ENCODE measurements at places on chromosomes 12 and 14. TPM values are rescaled to one million over a fixed set of nuclear protein-coding genes. Genes with fewer than 3 reads are reported as not detected.

DNA sequence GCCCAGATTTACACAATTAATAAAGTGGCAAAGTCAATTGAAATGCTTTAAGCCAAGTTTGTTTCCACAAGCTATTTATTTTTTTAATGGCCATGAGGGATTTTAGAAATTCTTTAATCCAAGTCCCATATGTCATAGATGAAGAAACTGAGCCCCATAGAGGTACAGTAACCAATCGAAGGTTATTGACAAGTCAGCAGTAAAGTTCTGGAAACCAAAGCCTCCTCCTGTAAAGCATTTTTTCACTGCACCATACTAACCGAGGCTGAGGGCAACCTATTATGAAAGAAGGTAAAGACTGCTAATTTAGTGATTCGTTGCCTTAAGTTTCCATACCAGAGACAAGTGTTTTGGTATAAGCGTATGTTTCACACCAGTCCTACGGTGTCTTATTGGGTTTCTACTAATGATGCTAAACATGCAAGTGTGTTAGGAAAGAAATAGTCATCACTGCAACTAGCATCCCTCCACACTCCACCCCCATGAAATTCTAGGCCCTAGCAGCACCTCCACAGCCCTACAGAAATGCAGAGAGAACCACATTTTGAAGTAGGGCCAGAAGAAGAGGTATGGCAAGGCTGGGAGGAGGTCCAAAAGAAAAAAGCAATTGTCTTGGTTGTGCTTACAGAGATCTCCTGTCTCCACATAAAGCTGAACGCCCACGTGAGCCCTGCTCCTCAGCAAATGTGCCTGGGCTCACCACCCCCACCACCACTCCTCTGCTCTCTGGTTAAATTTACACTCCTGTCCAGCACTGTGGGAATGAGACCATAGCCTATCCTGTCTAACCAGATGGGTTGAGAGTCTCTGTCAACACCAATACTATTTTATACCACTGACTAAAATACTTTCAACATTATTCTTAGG lies 271.1 kb upstream of the G2E3 start:
- DNase-seq, result no peak

- no peak for DNase-seq
These were observed 87.9 kb downstream of the ATP23 start for GRCh38 chr12:58029260-58029659.

VASH1 gene
- total RNA-seq, result 10.9 TPM

GRCh38 chr14:106039400-106039799 lies 513.0 kb downstream of the TMEM121 start:
- DNase-seq, result no peak

CRIP1 gene
- 9.0 TPM for total RNA-seq

- DNase-seq, result no peak
These were observed 148.9 kb downstream of the PCNX1 start for GRCh38 chr14:71056168-71056567.

DNA sequence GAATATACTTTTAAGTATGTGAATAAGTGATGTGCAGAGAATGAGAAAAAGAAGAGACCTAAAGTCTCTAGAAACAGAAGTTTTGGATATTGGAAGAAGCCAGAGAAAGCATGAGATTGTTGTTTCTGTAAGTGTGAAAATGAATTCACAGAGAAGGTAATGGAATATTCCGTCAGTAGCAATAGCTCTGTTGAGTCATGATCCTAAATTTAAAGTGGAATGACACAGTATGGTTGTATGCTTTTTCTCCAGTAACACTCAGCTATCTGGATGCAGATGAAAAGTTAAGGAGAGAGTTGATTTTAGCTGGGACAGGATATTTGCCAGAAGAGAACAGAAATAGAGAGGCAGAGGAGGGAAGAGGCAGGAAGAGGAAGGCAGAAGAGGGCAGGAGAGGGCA lies 1166.3 kb downstream of the GALC start:
- no peak for DNase-seq

- no peak for DNase-seq
These were observed 549.6 kb downstream of the DIO2 start for GRCh38 chr14:79661752-79662151.

DNA sequence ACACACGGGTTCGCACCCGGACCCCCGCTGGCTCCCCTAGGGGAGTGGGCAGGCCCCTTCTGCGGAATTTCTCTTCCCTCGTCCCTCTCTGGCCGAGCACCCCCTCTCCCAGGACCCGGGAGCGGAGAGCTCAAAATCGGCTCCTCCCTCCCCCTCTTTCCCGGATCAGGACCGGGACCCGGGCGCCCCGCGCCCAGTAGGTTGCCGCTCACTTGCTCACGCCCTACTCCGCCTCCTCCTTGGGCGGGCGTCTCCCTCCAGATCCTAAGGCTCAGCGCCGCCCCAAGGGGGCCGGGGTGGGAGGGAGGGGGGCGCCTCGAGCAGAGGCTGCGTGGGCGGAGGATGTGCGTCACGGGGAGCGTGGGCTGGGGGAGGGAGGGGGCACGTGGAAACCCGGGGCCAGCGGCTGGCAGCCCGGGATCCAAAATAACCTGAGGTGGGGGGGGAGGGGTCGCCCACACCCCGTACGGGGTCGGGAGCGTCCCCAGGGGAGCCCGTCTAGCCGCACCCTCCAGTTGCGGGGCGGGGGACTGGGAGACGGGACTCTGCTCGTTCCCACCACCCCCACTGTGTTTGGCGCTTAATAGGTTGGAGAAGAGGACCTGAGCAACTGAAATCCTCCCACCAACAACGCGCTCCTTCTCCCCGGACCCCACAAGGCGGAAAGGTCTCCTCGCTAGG lies 1.8 kb upstream of the NAB2 start:
- peak; percentile 81 for DNase-seq

GRCh38 chr14:60628892-60629291 lies 20.4 kb downstream of the SIX1 start:
- DNase-seq, result no peak

DNA sequence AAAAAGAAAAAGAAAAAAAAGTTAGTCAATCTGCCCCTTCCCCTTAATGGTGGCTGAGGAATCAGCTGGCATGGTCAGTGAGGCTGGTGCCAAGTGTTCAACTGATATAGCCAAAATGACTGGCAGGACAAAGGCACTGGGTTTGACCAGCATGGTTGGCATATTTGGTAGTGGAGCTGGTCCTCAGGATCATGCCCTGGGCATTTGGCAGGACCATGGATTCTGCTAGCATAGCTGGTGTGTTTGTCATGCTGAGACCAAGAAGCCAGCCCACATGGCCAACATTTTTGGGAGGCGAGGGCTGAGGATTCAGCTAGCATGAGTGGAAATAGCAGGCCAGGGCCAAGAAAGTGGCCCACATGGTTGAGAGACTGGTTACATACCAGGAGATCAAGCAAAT lies 136.5 kb downstream of the FBXL14 start:
- no peak for DNase-seq

CYP46A1 gene
- total RNA-seq, result 0.57 TPM

IKZF4 gene
- 13.6 TPM for total RNA-seq

DNA sequence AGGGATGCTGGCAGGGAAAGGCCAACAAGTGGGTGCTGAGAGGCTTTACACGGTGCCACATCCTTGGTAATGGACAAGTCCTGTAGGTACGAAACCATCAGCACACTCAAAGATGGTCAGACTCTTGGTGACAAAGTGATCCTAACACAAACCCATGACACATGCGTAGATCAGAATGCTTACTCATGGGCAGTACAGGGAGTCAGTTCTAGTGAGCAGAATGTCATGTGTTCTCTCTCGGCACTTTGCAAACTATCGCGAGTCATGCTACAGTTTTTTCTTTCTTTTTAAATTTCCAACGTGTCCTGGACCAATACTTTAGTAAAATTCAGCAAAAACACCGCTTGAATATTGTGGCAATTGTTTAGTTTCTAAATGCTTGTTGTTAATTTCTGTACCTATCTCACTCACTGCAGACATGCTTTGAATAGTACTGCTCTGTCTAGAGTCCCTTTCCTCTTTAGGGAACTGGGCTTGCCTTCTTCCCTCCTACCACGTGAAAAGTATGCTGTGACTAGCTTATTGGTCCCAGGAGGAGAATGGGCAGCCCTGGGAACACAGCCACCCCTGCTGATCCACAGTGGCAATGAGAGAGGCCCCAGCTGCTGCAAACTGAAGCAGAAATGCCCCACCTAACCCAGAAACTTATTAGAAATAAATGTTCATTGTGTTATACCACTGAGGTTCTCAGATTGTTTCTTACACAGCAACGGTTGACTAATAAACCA lies 62.4 kb downstream of the UBR7 start:
- no peak for DNase-seq

DNA sequence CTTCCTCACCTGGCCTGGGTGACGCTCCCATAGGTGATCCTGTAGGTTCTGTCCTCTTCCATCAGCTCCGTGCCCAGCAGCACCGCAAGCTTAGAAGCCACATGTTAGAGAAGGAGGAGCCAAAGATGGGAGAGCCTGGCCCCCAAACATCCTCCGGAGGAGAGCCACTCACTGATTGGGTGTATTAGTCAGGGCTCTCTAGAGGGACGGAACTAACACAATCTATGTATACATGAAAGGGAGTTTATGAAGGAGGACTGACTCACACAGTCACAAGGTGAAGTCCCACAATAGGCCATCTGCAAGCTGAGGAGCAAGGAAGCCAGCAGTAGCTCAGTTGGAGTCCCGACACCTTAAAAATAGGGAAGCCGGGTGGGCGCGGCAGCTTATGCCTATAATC lies 1273.1 kb upstream of the TMEM132C start:
- no peak for DNase-seq

- no peak for DNase-seq
These were observed 10.5 kb upstream of the RFLNA start for GRCh38 chr12:124284368-124284767.

- DNase-seq, result no peak
These were observed 932.6 kb upstream of the TMEM132C start for GRCh38 chr12:127334365-127334764.

GRCh38 chr12:22409377-22410164 lies 75.1 kb upstream of the ST8SIA1 start:
- no peak for DNase-seq

DNA sequence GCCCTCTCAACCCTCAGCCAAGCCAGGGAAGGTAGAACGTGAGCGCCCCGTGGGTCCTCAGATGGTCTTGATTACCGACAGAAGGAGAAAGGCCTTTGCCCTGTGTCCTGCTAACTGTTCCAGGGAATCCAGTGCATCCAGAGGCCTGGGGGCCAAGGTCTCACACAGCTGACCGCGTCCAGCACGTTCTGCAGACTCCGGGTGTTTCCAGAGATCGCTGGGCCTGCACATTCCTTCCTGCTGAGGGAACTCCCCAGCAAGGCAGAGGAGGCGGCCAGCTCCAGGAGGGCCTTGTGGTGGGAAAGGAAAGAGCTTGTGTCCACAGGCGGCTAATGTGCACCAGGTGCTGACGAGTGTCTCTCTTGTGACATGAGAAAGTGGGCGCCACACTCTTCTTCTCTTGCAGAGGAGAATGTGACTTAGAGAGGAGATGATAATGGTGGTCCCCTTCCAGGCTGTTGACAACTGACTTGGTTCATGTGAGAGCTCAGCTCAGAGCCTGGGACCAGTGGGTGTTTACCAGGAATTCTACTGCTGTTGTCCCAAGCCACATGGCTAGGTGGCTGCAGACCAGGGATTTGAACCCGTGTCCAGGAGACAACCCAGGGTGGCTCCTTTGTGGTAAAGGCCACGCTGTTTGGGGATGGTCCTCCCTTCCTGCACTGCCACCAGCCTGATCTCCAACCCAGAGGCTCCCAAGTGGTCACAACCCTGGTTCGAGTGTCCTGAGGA lies 46.8 kb upstream of the DLK1 start:
- DNase-seq, result no peak

- DNase-seq, result no peak
These were observed 1.7 kb downstream of the SUPT16H start for GRCh38 chr14:21382095-21382494.

GRCh38 chr14:29858299-29858698 lies 69.3 kb downstream of the PRKD1 start:
- DNase-seq, result no peak

INHBC gene
- 0.16 TPM for total RNA-seq

DNA sequence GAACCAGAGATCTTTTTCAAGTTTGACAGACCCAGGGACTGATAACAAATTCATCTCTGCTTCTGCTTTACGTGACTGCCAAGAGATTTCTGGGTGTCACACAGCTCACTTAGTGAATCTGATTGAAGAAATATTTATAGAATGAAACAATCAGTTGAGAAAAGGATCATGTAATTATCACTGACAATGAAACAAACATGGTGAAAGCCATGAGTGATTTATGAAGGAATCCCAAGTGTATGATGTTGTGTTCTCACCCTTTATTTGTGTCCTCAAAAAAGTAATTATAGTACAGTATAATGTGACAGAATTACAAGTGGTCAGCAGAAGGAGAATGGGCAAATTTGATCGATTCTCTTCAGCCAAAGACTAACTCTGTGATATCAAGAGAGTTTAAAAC lies 177.3 kb downstream of the BMP4 start:
- no peak for DNase-seq

- no peak for DNase-seq
These were observed 34.3 kb upstream of the ATP2A2 start for GRCh38 chr12:110246636-110247339.

DNA sequence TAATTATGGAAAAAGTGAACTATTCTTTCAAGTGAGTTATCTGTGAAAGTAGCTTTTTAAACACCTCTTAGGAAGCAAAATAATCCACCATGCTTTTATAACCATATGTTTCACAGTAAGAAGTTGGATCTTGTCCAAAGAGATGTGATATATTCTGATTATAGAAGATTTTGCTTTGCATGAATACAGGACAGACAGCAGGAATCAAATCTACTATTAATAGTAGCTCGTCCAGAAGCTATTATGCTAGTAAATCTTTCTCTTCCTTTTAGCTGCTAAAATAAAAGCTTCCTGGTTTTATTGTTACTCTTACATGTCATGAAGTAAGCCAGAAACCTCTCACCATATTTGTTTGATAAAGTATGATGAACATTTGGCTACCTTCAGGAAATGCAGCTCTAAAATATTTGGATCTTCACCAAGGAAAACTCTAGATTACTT lies 257.0 kb downstream of the IPO8 start:
- no peak for DNase-seq

HAL gene
- 0.23 TPM for total RNA-seq

DNA sequence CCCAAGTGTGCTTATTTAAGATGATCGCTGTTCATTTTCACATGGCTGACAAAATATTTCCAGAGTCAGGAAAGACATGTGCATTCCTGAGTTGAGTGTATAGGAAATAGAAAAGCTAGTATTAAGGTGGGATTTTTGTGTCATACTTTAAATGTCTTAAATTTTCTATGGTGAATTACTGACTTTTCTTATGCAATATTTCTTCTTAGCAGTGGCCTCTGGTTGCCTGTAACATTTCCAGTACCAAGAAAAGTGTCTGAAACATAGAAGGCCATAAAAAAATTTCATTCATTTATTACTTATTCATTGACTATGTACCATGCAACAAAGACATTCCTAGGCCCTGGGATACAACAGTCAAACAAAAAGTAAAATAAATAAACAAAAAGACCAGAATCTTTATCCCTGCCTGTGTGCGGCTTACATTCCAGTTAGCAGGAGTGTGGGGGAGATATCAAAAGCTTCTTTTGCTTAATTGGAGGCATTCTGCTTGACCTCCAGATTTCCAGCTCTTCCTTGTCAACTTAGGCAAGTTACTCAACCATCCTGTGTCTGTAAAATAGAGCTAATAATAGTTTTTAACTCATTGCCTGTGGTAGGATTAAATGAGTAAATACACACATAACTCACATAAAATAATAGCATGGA lies 216.3 kb upstream of the FLRT2 start:
- no peak for DNase-seq

ADAM21 gene
- not detected for total RNA-seq
